ENCODE measurements at places on chromosomes 12 and 14. TPM values are rescaled to one million over a fixed set of nuclear protein-coding genes. Genes with fewer than 3 reads are reported as not detected.

- DNase-seq = no peak
Measured at GRCh38 chr12:123912415-123913380, 59.9 kb downstream of the CCDC92 start.

GRCh38 chr12:43028826-43029225, 439.3 kb upstream of the PRICKLE1 start:
- no peak for DNase-seq

DNA sequence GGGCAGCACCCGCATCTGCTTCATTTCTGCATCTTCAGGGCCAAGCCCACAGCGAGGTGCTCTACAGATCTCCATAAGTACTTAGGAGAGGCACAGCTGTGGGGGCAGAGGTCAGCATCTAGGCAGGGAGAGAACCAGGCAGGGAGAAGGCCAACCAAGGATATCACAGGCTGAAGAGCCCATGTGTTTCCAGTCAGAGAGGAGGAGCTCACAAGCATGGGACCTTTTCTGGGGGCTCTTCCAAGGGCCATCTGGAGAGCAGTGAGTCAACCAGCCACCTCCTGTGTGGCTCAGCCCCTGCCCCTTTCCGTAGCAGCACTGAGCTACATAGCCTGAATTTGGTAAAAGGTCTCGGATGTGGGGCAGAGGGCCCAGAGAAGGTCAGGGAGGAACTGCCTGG, 78.5 kb downstream of the ARL6IP4 start:
- no peak for DNase-seq

DNA sequence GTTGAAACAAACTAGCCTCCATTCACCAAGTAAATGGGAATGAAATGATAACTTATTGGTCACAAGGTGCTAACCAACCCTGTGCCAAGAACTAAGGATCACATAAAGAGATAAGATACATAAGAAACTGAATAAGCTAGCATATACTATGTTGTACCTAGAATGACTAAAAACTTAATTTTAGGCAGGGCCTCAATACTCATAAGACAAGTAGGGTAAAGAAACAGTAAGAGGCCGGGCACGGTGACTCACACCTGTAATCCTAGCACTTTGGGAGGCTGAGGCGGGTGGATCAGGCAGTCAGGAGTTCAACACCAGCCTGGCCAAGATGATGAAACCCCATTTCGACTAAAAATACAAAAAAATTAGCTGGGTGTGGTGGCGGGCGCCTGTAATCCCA, 17.7 kb downstream of the GDF11 start:
- DNase-seq = no peak

DNA sequence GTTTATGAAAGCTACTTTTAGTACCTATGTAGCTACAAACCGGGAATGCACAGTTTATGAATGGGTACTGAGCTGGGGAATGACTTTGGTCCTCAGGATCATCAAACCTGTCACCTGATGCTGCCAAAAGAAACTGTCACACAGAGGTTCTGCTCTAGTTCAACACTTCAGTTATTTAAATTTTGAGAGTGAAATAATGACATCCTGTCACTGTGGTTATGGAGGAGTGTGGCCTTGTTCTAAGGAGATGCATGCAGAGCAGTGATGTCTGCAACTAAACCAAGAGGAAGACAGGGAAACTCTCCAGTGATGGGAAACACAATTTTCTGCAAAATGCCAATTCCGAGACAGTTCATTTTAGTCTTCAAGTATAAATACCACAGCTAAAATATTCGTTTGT, 4.8 kb upstream of the AEBP2 start:
- DNase-seq = no peak

DNA sequence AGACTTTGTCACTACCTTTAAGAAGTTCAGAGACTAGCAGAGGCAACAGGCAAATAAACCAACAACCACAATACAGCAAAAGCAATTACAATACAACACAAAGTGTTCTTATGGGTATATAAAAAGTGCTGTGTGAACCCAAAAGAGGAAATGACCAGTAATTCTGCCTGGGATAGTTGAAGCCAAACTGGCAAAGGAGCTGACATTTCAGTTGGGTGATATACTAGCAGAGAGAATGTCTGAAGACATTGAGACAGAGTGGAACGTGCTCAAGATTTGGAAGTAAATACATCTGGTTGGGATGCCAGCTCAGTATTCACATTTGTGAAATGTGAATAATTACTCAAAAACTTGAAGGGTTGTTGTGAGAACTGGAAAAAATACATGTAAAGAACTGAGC, 80.6 kb upstream of the GTF2A1 start:
- no peak for DNase-seq

The FAIM2 gene
- 12.0 TPM for total RNA-seq

The BHLHE41 gene
- total RNA-seq = 11.3 TPM
